NCI-H774 (cell line): ENCODE measurements at places on chromosomes 3 and 15.
A peak's percentile ranks its signal among the peaks of the same experiment; 100 is the strongest.

DNA sequence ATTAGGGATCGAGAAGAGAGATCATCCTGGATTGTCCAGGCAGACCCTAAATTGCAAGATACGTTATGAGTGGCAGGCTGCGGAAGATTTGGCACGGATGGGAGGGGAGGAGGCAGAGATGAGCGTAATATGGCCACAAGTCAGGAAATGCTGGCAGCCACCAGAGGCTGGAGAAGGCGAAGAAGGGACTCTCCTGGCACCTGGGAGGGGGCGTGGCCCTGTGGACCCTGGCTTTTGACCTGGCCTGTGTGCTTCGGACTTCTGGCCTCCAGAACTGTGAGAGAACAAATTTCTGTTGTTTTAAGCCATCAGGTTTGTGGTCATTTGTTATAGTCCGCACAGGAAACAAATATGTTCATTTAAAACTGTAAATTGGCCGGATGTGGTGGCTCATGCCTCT is 31.9 kb upstream of the IGF1R start:
- DNase-seq = no peak

DNA sequence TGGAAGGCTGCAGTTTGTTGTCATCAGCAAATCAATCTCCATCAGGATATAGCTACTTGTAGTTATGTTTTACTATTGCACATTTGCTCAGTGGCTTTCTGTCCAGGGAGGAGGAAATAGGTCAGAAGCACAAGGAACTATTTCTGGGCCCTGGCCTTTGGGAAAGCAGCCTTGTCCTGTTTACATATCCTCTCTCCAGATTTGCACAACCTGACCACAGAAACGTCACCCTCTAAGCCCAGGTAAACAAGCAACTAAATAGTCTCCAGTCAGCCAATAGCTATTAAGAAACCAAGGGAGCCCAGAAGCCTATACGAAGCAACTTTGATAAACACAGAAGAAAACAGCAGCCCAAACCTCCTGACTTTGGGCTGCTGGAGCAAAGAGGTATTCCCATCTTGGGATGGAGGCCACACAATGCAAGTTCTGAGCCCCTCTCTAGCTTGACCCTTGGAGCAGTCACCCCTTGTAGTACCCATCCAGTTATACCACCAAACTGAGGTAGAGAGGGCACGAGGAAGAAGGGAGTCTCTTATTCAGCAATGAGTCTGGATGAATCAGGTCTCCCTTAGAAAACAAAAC is 2.3 kb upstream of the FEM1B start:
- DNase-seq = peak; percentile 21

DNA sequence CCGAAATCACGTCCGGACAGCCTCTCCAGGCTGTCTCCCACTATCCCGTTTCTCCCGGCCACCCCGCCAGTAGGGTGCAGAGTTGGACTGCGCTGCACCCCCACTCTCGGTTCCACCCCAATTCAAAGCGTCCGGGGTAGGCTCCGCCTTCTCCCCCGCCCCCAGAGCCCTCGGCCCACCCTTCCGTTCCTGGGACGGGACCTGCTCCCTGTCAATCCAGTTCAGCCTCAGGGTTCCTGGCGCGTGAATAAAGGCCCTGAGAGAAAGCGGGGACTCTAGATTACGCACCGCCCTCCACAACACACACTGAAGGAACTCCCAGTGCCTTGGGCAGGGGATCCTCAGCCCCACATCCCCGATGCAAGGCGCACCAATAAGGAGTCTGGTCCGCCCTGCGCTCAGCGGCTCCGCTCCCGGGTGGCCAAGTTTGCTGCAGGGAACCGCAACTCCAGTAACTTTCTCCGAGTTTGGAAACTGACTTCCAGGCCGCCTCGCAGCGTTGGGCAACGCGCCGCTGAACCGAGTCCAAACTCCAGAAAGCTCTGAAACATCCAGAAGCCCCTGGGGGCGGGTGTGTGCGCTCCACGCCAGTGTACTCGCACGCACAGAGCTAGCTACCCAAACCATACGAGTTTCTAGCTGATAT is 1.9 kb downstream of the ADAMTS9 start:
- DNase-seq = peak; percentile 7

DNA sequence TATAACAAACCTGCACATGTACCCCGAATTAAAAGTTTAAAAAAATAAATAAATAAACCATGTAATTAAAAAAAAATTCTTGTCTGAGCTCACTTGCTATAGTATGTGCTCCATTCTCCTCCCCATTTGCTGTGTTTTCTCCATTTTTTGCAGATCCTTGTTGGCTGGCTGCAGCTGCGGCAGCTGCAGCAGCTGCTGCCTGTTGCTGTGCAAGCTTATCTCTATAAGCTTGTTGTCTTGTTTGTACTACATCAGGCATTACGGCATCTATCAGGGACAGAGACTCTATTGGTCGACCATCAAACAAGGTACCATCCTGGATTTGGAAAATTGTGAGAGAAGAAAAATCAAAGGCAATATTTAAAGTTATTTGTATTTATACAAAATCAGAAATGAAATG is 145.9 kb downstream of the TBL1XR1 start:
- peak; percentile 48 for DNase-seq

DNA sequence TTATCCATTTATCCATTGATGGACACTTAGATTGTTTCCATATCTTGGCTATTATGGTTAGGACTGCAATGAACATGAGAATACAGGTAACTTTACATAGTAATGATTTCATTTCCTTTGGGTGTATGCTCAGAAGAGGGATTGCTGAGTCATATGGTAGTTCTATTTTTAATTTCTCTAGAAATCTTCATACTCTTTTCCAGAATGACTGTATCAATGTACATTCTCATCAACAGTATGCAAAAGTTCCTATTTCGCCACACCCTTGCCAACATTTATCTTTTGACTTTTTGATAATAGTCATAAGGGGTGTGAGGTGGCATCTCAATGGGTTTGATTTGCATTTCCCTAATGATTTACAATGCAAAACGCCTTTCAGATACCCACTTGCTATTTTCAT is 6.2 kb upstream of the NIPA1 start:
- DNase-seq = no peak

DNA sequence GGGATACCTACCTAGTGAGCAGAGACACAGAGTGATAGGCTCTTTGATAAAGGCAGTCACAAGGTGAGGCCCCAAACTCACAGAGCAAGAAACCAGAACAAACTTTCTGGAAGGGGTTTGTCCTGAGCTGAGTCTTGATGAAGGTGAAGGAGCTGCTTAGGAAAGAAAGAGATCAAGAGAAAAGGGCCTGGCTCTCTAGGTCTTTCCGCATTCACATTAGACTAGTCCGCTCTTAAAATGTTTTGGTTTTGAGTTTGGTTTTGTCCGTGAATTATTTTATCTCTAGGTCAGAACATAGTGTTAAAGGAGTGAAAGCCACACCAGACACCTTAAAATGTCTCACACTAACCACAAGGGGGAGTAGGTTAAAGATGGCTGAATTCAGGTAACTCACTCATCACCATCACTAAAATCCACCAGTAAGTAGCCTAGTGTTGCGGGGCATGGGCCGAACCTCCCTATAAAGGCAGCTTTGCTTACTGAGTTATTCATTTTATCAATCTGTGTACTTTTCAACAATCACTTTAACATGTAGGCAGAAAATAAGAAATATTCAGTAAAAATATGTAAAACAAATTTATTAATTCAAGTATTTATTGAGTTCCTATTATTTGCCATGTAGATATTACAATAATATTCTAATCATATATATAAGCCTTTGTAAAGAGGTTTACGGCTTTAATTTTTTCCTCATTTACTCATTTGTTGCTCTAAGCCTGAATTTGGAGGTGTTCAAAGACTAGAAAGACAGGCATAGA is 121.5 kb upstream of the TSC22D2 start:
- peak; percentile 28 for DNase-seq

DNA sequence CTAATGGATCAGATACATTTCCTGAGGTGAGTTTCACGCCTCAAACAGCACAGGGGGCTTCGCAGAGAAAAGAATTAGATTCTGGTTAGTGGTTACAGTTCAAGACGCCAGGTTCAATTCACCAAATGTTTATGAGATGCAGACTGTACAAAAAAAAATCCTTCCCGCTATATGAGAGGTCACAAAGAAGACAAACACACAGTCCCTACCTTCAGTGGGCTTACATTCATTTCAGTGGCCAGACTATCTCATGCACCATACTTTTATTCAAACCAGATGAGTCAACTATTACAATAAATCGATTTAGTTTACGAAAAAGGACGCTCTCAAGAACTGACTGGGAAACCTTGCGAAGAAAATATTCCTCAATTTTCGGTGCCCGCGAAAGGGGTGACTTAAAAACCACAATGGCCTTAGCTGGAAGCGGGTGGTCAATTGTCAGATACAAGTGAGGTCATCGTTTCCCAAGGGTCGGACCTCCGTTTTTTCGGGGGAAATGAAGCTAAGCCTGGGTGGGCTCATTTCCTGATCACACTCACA is 695 bp downstream of the METTL6 start:
- no peak for DNase-seq

DNA sequence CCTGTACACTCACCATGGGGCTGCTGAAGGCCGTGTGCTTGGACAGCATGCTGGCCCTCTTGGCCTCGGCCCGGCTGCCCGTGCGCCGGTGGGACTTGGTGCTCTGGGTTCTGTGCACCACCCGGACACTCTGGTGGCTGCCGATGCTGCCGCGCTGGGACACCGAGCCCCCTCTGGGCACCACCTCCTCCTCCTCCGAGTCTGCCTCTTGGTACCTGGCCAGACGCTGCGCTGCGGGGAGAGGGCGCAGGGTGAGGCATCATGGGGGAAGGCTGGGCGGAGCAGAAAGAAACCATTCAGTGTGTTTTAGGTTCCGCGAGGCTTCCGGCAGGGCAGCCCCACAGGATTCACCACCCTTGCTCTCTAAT is 145.0 kb downstream of the ATP10A start:
- no peak for DNase-seq

DNA sequence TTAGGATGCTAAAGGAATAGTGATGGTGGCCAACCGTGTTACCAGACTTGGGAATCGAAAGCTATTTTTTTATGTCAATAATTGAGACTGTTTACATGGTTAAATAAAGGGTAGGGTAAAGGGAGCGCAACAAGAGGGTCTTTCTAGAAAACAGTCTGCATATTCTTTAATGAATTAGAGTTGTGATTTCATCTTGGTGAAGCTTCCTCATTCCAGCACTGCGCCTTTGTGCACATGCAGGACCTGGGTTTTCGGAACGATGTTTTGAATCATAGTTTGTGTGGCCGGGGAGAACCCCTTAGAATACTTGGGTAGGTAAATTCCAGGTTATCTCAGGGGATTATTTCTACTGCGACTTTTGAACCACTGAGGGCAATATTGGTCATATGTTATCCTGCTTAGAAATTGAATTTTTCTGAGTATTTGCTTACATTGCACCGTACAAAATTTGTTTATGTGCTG is 1.3 kb downstream of the PIK3CA start:
- DNase-seq = no peak

- DNase-seq = no peak
Measured at GRCh38 chr3:72193771-72194430, 409.0 kb upstream of the PROK2 start.

- no peak for DNase-seq
Measured at GRCh38 chr3:42078677-42079076, 12.5 kb upstream of the TRAK1 start.

DNA sequence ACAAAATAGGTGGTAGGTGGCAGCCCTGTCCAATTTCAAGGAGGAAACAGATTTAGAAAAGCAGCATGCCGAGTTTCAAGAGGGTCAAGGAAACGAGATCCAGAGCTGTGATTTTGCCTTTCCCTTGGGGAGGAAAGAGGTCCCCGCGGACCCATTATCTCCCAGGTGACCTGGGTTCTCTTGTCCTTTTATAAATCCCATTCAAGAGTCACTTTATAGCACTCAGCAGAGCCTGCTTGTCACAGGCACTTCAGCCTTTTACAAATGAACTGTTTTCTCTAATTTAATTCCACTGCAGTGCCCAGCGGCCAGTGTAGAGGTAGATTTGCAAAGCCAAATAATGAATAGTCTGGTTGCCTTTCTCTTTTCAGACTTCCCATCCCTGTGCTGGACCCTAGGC is 99.9 kb downstream of the CD47 start:
- DNase-seq = no peak

GRCh38 chr15:96331144-96331944 is 844 bp downstream of the NR2F2 start:
- DNase-seq = no peak

GRCh38 chr3:12336099-12336498 is 47.2 kb downstream of the PPARG start:
- DNase-seq = no peak

DNA sequence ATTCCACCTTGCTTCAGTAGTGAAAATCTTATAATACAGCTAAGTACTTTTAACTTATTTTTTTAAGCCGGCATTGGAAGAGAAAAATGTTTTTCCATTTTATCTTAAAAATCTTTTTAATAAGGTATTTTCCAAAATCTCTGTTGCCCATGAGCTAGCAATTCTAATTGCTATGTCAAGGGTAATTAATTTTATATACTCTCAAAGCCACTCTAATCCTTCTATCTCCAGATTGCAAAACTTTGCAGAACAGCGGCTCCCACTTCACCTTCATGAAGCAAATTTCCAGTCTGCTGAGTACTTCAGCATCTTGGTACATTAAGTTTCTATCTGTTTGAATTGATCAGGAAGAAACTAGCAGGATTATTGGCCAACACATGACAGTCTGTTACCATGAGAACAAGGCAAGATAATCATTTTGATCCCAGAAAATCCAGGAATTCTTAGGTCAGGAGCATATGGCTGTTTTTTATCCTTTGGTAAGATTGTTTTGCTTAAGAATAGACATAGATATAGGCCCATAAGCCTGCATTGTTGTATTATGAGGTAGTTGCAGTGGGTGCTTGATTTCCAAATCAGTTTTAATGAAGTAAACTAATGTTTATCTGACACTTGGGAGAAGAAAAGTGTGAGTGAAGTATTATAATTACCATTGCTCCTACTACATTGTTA is 6.0 kb downstream of the TIPARP start:
- no peak for DNase-seq

DNA sequence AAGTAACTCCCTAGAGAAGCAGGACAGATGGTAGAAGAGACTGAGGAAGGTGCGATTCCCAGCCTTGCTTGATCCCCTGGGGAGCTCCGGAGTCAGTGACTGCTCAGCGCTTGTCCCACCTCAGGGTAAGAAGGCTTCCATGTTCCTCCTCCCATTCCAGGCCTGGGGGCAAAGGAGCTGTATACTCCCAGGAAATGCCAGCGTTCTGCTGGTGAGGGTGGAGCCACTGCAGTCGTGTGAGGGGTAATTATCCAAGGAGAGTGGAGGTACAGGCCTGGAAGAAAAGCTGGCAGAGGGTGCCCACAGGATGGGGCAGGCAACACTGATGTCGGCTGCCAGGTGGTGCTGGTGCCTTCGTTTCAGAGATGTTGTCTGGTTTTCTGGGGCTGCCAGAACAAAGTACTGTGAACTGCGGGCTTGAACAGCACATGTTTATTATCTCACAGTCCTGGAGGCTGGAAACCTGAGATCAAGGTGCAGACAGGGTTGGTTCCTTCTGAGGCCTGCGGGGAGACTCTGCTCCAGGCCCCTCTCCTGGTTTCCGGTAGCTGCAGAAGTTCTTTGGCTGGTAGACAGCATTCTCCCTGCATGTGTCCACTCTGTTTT is 12.1 kb upstream of the APBA2 start:
- DNase-seq = no peak

GRCh38 chr3:170356596-170357175 is 829 bp upstream of the SKIL start:
- peak; percentile 95 for DNase-seq

DNA sequence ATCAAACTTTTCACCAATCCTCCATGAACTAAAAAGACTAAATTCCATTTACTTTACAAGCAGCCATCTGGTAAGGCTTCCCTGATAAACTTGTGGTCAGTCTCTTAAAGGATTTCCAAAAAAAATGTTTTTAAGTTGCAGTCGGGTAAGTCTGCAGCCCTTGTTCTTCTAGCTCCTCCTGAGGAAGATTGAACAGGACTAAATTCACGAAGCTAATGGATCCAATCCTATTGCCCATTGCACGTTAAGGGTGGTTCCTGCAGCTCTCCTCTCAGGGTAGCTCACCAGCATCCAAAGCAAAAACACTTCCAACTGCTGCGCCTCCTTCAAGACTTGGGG is 2.8 kb downstream of the HES1 start:
- DNase-seq = no peak
